NCI-H2081 (cell line): ENCODE measurements at places on chromosomes 16 and 17.

GRCh38 chr17:27216836-27217235 is 77.1 kb upstream of the WSB1 start:
- DNase-seq = no peak

GRCh38 chr17:48478224-48479013 is 48.4 kb upstream of the SKAP1 start:
- no peak for DNase-seq

GRCh38 chr17:66378296-66378695 is 75.9 kb downstream of the PRKCA start:
- DNase-seq = no peak

DNA sequence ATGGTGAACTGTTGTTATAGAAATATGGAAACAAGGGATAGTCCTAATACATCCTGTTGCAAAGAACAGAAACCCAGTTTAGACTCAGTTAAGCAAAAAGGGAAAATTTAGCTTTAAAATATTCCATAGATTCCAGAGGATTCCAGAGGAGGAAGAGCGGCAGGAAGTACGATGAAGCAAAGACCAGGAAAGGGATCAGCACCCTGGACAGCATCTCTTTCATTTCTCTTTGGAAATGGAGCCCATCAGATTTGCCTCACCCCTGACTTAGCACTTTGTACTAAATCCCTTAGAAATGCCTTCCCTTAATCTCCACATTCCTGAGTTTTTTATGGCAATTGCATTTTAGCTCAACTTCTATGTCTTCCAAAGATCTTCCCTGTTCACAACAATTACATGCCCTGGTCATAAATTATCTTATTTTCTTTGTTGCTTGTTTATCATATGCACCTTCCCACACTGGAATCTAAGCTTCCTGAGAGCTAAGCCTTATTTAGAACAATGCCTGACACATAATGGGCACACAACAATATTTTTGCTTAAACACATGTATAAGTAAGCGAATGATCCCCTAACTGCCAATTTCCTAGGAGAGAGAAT is 150.0 kb upstream of the RBFOX1 start:
- DNase-seq = no peak

- no peak for DNase-seq
Measured at GRCh38 chr17:34570506-34570905, 8.9 kb upstream of the TMEM132E start.
